OCI-LY7 (cell line): ENCODE measurements at places on chromosomes 1 and 21. TPM values are rescaled to one million over a fixed set of nuclear protein-coding genes. Genes with fewer than 3 reads are reported as not detected.

The SEMA4A gene
- total RNA-seq, result 196 and 205 TPM in 2 replicates

- DNase-seq, result no peak
Measured at GRCh38 chr1:199472018-199472417, 555.5 kb upstream of the NR5A2 start.

DNA sequence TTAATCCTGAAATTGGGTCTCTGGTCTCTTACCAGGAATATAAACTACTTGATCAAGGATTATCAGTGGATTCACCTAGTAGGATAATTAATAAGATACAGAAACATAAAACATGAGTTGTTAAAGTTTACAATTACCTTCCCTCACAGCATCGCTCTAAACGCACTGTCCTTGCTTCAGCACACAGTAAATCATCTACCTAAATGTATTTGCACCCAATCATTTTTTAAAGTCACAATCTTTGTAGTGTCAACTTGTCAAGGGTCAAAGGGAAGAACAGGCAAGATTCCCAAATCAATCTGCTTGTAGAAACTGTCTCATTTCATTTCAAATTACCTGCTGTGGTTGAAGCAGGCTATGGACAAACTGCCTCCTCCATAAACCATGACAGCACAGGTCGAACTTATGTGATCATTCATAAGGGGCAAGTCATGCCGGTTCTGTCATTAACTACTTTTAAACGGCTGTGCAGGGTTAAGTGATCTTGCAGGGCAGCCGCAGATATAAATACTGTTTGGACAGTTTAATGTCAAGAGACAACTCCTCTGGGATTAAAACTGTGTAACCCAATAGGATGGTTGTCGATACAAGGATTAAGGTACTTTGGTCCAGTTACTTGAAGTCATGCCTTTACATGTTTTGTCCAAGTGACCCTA, 93.6 kb downstream of the ZNF281 start:
- no peak for DNase-seq

The CNKSR1 gene
- 2.5 and 2.7 TPM in 2 replicates for total RNA-seq

- no peak for DNase-seq
Measured at GRCh38 chr1:247406014-247406656, 9.8 kb upstream of the NLRP3 start.

GRCh38 chr1:45716700-45717099, 28.7 kb downstream of the TMEM69 start:
- no peak for DNase-seq

DNA sequence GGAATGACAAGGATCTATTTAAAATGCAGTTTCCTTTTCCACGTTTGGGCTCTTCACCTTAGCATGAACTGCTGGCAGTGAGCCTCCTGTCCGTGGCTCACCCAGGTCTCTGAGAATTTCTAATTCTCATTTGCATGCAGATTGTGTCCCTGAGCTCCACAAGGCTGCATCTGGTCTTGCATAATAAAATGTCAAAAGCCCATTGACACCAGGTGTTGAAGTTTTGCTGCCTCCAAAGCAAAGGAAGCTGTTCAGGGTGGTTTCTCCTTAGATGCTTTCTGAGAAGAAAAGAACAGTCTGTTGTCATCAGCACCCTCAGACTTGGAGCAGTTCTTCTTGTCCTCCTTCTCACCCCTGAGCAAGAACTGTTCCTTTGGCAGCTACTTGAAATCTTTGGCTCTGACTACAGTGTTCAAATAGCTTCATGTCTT, 433.1 kb upstream of the KAZN start:
- DNase-seq, result peak; percentile 74

DNA sequence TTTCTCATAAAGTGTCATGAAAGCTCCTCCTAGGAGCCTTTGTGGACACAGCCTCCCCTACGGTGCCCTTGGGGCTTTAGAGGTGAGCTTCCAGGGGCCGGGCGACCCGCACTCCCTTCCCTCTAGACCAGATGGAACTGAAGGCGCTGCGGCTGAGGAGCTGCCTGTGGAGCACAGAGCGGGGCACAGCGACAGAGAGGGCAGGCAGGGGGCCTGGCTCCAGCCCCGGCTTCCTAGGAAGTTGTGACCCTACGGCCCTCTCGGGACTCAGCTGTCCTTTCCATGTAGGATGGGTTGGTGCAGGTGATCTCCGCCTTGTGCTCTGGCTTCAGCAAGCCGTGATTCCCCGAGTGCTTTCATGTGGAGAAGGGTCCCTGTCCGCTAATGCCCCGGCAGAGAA, 23.6 kb upstream of the NEK2 start:
- DNase-seq, result no peak

DNA sequence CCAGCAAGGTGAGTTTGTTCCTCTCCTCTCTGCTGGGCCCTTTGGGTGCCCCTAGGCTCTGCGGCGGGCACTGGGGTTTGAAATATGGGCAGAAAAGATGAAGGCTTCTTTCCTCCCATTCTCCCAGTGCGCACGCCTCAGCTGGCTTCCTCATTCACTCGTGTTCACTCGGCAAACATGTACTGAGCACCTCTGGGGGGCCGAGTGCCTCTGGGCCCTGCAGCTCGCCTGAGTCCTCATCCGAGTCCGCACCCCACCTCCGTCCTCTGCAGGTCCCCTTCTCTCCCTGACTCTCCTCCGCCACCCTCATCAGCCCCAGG, 98.5 kb upstream of the RUNX3 start:
- no peak for DNase-seq

The RXFP4 gene
- total RNA-seq, result 0.34 TPM in 1 of 2 replicates, not detected in the other

DNA sequence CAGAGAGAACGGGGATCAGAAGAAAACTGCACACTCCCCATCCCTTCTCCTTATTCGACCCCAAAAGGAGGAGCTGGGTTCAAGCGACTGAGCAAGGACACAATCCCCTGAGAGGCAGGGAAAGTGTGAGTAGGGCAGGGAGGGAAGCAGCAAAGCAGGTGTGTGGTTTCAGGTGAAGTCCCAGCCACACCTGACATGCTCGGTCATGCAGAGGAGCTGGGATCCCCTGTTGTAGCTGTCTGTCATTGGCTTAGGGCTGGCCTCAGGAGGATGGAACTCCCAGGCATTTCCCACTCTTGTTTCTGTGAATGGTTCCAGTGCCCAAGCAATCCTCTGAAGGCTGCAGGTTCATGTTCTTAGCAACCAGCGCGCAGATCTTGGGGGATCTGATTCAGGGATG, 150.7 kb downstream of the DSCAM start:
- DNase-seq, result no peak

- no peak for DNase-seq
Measured at GRCh38 chr1:224205438-224205840, 22.4 kb downstream of the DEGS1 start.

- DNase-seq, result no peak
Measured at GRCh38 chr1:22877112-22877915, 95.4 kb downstream of the LACTBL1 start.

DNA sequence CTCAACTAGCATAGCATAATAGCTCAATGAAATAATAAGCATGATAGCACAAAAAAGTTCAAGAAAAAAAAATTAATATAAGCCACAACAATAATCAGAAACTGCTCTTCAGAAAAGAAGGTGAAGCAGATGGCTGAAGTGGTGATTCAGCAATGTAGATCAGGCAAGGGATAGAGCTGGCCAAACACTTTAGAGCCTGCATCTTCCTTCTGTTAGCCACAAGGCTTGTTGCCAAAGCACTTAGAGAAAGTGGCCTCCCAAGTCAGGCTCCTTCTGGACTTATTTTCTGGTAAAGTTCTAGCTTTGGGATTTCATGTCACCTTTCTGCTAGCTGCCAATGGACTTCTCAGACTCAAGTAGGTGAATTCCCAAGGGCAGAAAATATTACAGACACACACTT, 60.3 kb upstream of the C1orf87 start:
- DNase-seq, result no peak

GRCh38 chr1:97170300-97170699, 448.7 kb downstream of the PTBP2 start:
- no peak for DNase-seq

The CTSK gene
- 1.8 and 2.1 TPM in 2 replicates for total RNA-seq

GRCh38 chr1:169107603-169108208, 1.2 kb downstream of the ATP1B1 start:
- DNase-seq, result peak; percentile 48

The PLA2G2C gene
- 0.57 and 0.83 TPM in 2 replicates for total RNA-seq

- DNase-seq, result no peak
Measured at GRCh38 chr1:175116210-175116798, 48.7 kb downstream of the TNN start.

The SPRR3 gene
- total RNA-seq, result not detected in 2 replicates

DNA sequence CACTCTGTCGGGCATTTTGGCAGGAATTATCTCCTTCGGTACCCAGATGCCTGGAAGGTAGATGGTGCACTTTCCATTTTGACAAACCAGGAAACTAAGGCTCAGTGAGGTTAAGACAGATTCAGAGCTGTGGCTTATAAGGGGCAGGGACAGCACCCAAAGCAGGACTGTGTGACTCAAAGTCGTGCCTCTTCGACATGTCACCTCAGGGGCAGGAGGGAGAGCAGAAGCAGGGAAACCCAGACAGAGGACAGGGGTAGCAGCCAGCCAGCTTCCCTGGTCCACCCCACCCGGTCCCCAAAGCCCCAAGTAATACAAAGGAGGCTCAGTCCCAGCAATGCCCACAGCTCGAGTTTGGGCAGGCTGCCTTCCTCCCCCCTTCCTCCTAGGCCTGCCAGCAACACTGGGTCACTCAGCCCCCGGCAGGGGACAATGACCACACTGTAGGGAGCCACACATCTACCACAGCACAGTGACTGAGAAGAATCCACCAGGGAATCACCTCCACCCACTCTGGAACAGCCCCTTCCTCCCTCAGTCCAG, 2.5 kb downstream of the RHOC start:
- DNase-seq, result no peak

The LENEP gene
- 0.78 and 1.5 TPM in 2 replicates for total RNA-seq

GRCh38 chr21:35070436-35070835, 21.3 kb upstream of the RUNX1 start:
- DNase-seq, result no peak

DNA sequence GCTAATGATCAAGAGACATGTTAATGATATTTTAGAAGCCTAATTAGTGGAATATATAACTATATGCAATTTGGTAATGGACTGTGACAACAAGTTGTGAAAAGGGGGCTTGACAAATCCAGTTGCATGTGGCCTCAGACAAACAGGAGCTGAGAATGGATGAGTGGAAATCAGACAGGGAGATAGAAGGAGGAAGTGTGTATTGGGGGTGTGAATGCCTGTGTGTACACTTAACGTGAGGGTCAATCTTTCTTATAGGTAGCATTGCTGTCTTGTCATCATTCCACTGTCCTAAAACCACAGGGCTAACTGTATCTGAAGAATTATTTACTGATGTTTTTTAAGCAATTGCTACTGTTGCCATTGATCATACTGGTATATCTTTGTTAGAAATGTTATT, 64.8 kb downstream of the PBX1 start:
- no peak for DNase-seq

GRCh38 chr1:225026701-225027100, 97.2 kb downstream of the DNAH14 start:
- no peak for DNase-seq

The LCE3E gene
- total RNA-seq, result not detected in 2 replicates

- peak; percentile 47 for DNase-seq
Measured at GRCh38 chr1:44571712-44572571, 102.3 kb downstream of the TMEM53 start.

GRCh38 chr1:87712261-87713010, 383.8 kb downstream of the LMO4 start:
- DNase-seq, result no peak

DNA sequence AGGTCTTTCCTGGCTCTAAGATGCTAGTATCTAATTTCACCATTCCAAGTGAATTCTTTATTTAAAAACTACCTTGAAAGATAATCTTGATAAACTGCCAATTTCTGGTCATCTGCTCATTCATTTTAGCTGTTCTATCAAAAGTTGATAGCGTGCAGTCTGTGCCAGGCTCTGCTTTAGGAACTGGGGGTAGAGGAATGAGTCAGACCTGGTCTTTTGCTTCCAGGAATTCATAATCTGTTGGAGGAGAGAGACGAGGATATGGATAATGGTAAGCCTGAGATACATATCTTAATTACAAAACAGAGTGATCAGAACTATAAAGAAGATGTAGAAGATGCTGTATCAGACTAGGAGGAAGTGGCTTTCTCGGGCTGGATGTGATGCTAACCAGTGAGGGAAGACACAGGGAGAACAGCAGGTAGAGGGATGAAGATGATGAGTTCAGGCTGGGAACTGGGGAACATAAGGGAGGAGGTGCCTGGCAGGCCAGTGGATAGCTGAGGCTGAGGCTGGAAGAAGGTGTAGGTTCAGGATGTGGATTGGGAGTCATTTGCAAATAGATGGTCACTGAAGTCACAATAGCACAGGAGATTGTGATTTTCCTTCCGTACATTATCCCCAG, 12.3 kb upstream of the PHC2 start:
- no peak for DNase-seq

The LCE1E gene
- total RNA-seq, result not detected in 2 replicates

GRCh38 chr1:55188909-55189308, 26.3 kb downstream of the USP24 start:
- DNase-seq, result no peak

- no peak for DNase-seq
Measured at GRCh38 chr1:73065339-73066041, 783.2 kb upstream of the NEGR1 start.

GRCh38 chr1:32180186-32181060, 948 bp downstream of the TXLNA start:
- DNase-seq, result peak; percentile 52

- DNase-seq, result no peak
Measured at GRCh38 chr1:84715342-84716019, 25.2 kb upstream of the SSX2IP start.

The GLIS1 gene
- total RNA-seq, result not detected in 2 replicates
